ENCODE measurements at places on chromosomes 4 and X.

- DNase-seq: no peak
Observed at GRCh38 chrX:130025256-130025655, 42.8 kb downstream of the BCORL1 start.

GRCh38 chr4:118087366-118087765 lies 53.1 kb downstream of the NDST3 start:
- DNase-seq: no peak

DNA sequence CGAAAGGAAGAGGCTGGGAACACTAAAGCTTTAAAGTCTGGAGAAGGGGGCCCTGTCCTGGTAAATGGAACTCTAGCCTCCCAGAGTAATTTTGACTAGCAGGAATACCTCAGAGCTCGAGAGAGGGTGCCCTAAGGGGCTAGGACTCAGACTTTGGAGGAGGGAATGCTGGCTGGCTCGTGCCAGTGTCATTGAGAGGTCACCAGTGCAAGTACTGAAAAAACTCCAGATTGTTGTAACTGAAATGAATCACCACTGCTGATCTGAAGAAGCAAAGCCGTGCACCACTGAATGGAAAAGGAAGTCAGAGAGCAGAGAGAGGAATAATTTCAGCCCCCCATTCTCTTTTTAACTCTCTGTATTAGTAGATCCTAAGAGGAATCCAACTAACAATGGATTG lies 690.2 kb downstream of the FAT4 start:
- peak; percentile 45 for DNase-seq

GRCh38 chr4:73663576-73663975 lies 43.3 kb upstream of the RASSF6 start:
- DNase-seq: no peak

- DNase-seq: peak; percentile 34
Observed at GRCh38 chr4:48642421-48643374, 137.4 kb downstream of the FRYL start.

DNA sequence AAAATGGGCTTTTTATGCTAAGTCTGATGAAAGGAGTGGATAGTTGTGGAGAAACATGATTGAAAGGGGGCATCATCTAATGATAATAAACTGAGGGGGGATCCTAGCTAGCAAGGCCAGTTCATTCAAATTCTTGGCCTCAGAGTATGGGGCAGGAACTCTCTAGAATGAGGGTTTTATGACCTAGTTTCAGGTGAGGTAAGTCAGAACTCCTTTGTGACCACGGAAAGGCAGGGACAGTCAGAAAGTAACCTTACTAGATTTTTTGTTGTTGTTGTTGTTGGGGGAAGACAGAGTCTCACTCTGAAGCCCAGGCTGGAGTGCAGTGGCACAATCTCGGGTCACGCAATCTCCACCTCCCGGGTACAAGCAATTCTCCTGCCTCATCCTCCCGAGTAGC lies 1.5 kb upstream of the PAQR3 start:
- DNase-seq: no peak

GRCh38 chr4:107718351-107718965 lies 1.6 kb downstream of the PAPSS1 start:
- peak; percentile 11 for DNase-seq

- DNase-seq: no peak
Observed at GRCh38 chr4:132809298-132810032, 339.6 kb upstream of the PCDH10 start.

DNA sequence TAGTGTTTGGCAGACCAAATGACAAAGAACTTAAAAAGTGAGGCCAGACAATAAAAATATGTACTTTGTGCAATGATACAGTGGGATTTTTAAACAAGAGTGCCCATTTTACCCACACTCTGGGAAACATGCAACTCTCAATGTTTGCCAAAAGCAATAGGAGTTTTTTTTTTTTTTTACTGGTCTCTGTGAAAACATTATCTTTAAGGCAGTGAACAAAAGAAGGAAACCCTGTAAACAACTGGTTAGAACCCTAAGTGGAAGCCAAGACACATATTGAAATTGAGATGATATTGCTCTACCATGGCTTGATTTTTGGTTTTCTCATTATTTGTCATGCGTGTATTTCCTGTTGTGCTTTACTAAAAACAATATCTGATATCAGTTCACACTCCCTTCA lies 67.2 kb upstream of the PPP3CA start:
- DNase-seq: no peak

- DNase-seq: no peak
Observed at GRCh38 chrX:821327-822107, 190.9 kb downstream of the SHOX start.

DNA sequence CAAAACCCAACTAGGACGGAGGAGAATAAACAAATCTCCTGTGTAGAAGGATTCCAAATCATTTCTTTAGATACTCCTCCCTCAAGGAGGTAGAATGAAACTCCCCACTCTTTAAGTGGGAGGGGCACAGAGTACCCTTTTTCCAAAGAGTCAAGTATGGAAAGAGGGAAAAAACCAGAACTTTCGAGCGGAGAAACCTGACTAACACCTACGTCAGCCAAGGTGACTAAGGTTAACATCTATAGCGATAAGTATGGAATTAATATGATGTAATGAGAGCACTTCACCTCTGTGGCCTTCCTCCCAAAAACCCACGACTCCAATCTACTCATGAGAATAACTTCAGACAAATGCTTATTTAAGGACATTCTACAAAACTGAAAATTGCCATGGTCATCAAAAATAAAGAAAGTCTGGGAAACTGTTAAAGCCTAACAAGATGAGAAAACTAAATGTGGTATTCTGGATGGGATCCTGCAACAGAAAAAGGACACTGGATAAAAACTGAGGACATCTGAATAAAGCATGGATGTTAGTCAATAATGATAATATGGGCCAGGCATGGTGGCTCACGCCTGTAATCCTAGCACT lies 157.0 kb upstream of the MAP3K15 start:
- DNase-seq: no peak

DNA sequence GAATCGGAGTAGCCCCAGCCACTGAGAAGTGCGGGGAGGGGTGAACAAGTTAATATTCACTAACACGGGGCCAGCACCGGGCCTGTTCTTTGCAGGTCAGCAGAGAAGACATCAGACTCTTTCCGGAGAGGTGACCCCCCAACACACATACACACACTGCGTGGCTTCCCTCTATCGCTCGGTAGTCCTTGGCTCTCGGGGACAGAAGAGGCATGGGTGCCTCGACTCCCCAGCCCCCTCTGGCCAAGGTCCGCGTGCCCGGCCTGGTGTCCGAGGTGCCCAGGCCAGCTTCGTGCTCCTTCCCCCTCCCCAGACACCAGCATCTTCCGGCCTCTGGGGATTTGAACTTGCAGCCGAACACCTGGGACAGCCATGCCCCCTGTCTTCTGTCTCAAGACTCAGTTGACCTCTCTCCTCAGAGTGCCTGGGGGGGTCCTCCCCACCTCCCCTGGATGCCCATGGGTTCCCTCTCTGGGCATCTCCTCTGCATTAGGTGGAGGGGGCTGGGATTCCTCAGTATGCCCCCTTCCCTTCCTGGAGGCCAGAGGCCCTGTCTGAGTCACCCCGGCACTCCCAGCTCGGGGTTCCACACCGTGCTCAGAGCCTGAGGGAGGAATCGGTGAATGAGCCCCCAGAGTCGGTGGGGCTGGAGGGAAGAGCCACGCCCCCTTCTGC lies 104.5 kb downstream of the SORCS2 start:
- DNase-seq: no peak

GRCh38 chr4:150578745-150579501 lies 3.0 kb upstream of the MAB21L2 start:
- DNase-seq: no peak

DNA sequence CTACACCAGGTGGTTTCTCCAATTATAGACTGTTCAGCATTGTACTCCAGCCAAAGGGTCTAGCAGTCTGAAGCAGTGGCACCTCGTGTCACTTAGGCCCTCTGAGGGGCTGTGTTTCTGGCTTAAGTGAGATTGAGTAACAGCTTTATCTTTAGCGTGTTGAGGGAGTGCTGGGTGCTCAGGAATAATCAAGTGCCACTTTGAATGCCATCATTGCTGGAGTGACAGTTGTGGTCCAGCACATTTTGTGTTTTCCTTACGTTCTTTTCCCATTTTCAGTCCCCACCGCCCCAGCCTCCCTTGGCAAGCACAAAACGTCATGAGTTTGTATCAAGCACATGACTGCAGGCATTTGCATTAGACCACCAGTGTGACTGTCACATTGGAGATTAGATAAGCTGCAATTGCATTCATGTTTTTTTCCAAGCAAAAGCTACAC lies 58.7 kb downstream of the FNIP2 start:
- DNase-seq: no peak

- peak; percentile 25 for DNase-seq
Observed at GRCh38 chr4:113921089-113921794, 58.2 kb downstream of the ARSJ start.

DNA sequence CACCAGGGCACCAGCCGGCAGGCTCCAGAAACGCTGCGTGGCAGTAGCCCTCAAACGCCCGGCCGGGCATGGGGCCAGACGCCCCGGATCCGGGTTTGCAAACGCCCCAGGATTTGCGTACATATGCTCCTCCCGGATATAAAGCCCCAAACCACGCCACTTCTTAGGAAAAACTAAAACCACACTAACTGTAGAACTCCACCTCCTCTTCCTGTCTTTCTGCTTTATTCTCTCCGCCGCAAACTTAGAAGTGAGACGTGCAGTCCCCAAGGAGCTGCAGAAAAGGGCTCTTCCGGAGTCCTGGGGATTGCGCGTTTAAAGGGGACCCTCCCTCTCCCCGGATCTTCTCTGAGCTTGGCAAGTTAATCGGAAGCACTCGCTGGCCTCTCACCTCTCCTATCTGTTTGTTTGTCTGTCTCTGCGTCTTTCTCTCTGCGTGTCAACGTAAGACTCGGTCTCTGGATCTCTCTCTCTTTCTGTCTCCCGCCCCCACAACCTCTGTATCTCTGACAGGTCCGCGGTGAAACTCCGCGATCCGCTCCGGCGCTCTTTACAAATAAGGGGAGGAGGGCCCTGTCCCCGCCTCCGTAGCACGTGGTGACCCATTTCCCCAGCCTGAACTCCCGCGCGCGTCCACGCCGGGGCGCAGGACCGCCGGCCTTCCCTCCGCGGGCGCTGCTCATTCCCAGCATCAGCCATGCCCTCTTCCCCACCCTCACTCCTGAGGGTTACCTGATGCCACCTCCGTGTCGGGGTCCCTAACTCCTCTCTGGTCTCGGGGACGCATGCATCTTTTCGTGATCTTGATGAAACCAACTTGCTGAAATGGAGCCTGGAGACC lies at the start of gene SLC39A8:
TSS of gene SLC39A8 (minus strand) at position 529 of the 841 bp plus-strand sequence. CDS start 820 bp downstream, outside the sequence.
- peak; percentile 81 for DNase-seq

DNA sequence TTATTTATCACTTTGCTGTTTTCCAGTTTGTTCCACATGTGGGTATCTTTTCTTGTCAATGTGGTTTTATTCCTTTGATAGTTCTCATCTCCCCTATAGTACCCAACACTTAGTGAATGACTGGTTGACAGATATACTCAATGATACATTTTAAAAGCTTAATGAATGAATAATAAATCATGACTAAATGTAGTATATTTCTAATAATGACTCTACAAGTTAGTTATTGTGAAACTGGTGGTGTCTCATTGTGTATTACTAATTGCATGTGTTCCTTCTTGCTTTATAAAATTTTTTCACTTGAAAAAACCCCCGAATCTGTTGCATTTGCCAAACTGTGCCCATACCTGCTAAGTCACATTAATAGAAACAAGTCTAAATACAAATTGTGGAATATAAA lies 95.4 kb downstream of the MBNL3 start:
- no peak for DNase-seq

- DNase-seq: no peak
Observed at GRCh38 chr4:94419549-94419948, 32.2 kb upstream of the PDLIM5 start.

DNA sequence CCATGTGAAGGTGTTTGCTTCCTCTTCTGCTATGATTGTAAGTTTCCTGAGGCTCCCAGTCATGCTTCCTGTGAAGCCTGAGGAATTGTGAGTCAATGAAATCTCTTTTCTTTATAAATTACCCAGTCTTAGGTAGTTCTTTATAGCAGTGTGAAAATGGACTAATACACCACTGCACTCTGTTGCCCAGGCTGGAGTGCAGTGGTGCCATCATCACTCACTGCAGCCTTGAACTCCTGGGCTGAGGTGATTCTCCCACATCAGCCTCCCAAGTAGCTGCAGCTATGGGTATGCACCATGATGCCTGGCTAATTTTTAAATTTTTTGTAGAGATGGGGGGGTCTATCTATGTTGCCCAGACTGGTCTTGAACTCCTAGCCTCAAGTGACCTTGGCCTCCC lies 15.8 kb upstream of the IGFBP7 start:
- no peak for DNase-seq

DNA sequence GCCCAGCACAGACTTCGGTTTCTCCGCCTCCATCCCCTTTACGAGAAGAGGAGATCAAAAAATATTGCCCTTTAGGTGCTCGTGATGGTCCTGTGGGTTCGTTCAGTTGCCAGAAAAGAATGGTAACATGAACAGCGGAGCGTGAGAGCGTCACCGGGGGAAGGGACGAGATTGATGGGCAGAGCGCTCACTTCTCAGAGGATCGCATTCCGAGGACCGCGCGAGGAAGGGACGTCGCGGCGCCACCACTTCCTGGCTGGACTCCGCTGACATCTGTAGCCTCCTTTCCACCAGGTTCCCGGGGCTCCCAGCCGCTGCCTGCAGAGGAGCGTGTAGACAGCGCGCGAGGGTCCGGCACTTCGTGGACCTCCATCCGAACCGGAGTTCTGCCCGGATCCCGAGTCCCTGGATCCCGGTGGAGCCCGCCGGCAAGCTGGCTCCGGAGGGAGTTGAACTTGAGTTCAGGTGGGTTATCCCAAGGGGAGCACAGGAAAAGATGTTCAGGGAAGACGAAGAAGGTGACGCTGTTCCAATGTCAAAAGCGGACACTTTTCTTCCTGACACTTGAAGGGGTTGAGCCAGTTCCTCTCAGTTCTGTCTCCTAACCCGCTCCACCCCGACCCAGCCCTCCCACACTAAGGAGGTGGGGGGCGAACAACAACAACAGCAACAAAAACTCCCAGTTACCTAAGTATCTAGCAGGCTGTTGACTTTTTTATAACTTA lies 484 bp downstream of the GALNTL6 start:
- peak; percentile 7 for DNase-seq

DNA sequence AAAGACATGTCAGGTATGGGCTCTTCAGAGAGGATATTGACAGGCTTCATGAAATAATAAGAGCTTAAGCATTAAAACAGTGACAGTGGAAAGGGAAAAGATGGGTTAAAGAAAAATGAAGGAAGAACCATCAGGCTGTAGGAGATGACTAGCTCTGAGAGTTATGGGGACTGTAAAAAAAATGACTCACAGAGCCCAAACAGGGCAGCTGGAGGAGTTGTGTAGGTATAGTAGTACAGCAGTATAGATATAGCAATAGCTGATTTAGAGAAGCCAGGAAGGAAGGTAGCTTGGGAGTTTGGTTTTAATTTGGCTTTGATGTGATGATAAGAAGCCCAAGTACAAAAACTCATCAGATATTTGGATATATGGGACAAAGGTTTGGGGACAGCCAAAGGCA lies 66.6 kb downstream of the FREM3 start:
- no peak for DNase-seq
